ENCODE measurements at places on chromosomes 5 and 9.
A peak's percentile ranks its signal among the peaks of the same experiment; 100 is the strongest.

GRCh38 chr9:125644819-125645507 lies 62.0 kb downstream of the MAPKAP1 start:
- no peak for DNase-seq

- no peak for DNase-seq
Observed at GRCh38 chr9:86943201-86944113, 3.8 kb downstream of the GAS1 start.

DNA sequence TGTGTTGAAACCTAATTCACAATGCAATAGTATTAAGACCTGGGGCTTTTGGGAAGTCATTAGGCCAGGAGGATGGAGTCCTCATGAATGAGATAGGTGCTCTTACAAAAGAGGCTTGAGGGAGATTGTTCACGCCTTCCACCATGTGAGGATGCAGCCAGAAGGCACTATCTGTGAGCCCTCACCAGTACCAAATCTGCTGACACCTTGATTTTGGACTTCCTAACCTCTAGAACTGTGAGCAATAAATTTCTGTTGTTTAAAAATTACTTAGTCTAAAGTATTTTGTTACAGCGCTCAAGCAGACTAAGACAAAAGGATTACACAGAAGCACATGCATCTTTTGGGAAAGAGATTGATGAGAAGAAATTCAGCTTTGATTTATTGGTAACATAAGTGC lies 232.9 kb upstream of the NR4A3 start:
- DNase-seq = no peak

GRCh38 chr5:178420354-178420781 lies 169.8 kb downstream of the COL23A1 start:
- DNase-seq = no peak

- DNase-seq = no peak
Observed at GRCh38 chr5:149130121-149130914, 11.0 kb upstream of the ABLIM3 start.

GRCh38 chr5:178288401-178289368 lies 56.1 kb upstream of the PHYKPL start:
- DNase-seq = no peak

- DNase-seq = no peak
Observed at GRCh38 chr9:77772646-77773045, 124.5 kb upstream of the GNA14 start.

DNA sequence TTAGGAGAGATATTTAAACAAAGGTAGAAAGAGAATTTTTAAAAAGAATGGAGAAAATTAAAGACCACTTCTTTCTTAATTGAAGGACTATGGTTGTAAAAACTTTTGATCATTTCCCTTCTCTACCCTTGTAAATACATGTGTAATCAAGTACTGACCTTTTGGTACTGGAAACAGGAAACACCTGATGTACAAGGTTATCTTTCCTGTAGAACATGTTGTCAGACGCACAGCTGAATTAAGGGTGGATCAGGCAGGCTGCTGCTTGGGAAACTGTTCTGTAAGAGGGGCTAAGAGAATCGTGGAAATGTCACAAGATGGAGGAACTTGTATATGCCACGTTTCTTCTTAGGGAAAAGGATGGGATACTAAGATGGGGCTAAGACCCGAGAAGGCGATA lies 341.6 kb downstream of the ZNF608 start:
- no peak for DNase-seq

DNA sequence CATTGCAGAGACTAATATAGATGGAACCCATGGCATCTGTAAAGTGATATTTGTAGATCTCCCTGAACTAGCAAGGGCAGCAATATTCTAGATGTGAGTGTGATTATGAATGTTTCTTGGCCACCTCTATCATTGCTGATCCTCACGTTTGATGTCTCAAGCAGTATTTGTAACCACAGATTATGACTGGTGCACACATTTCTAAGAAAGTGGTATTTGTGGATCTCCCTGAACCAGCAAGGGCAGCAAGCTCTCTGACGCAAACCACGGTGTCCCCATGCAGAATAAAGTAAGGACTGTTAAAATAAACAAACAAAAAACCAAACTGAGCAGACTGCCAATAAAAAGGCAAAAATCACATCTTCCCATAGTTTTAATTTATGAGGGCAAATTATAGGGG lies 301.3 kb downstream of the CSNK1G3 start:
- DNase-seq = no peak

DNA sequence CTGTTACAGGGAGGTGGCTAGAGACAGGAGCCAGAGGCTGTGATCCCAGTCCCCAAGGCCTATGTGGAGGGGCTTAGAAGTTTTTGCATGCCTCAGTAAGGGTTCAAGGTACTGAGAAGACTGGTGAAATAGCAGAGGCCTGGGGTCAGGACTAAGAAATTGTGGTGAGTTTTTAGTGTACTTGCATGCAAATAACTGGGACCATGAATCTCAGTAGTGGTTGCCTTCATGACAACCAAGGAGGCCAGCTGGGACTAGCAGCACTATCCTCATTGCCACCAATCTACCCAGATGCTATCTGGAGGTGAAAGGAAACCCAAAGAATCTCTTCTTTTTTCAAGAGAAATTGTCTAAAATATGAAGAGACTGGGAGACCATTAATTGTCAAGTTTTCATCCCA lies 395.1 kb downstream of the CETN3 start:
- DNase-seq = no peak

- DNase-seq = peak; percentile 26
Observed at GRCh38 chr5:93621327-93621798, 38.3 kb downstream of the NR2F1 start.

DNA sequence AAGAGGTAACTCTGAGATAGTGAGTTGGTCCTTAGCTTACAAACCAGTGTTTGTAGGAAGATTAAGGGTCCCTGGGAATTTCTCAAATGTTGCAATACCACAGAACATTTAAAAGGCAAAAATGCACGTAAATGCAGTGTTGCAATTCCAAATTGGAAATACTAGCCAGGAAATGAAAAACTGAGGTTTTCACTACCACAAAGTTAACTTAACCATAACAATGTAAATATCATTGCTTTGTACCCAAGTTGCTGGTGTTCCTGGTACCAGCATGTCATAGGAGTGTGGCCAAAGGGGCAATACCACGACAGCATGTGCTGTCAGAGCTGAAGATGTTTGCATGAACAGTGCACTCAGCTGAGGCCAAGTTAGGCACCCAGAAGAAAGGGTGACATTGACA lies 382.9 kb downstream of the GLIS3 start:
- DNase-seq = no peak

- DNase-seq = no peak
Observed at GRCh38 chr5:32753765-32754164, 42.6 kb downstream of the NPR3 start.

DNA sequence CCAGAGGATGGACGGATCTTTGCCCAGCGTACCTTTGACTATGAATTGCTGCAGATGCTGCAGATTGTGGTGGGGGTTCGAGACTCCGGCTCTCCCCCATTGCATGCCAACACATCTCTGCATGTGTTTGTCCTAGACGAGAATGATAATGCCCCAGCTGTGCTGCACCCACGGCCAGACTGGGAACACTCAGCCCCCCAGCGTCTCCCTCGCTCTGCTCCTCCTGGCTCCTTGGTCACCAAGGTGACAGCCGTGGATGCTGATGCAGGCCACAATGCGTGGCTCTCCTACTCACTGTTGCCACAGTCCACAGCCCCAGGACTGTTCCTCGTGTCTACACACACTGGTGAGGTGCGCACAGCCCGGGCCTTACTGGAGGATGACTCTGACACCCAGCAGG lies 1.9 kb downstream of the PCDHGC5 start:
- no peak for DNase-seq

DNA sequence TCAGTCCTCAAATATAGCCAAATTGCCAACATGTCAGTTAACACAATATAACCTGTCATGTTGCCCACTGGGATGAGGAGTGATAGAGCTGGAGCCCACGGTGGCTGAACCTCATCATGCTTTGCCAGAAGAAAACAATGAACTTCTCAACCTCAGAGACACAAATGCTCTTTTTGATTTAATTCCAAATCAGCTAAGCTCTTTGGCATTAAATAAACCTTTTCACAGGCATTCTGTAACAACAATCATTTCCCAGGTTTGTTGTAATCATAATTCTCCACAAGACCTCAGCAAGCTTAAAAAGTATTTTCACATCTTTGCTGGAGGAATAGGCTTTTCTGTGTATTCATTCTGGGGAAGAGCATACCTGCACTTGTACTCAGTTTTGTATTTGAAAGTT lies 830.9 kb downstream of the MAT2B start:
- DNase-seq = no peak

DNA sequence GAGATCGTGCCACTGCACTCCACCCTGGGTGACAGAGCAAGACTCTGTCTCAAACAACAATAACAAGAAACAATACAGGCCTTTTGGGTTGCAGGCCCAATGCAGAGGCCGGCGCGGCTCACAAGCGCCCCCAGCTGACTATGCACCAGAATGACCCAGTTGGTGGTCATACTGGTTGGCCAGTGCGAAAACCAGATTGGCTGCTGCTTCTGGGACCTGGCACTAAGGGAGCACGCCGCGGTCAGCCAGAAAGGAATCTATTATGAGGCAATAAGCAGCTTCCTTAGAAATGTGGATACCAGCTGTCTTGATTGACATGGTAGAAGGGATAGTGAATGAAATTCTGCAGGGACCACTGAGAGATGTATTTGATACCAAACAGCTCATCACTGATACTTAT lies 35.0 kb downstream of the RANBP17 start:
- no peak for DNase-seq

DNA sequence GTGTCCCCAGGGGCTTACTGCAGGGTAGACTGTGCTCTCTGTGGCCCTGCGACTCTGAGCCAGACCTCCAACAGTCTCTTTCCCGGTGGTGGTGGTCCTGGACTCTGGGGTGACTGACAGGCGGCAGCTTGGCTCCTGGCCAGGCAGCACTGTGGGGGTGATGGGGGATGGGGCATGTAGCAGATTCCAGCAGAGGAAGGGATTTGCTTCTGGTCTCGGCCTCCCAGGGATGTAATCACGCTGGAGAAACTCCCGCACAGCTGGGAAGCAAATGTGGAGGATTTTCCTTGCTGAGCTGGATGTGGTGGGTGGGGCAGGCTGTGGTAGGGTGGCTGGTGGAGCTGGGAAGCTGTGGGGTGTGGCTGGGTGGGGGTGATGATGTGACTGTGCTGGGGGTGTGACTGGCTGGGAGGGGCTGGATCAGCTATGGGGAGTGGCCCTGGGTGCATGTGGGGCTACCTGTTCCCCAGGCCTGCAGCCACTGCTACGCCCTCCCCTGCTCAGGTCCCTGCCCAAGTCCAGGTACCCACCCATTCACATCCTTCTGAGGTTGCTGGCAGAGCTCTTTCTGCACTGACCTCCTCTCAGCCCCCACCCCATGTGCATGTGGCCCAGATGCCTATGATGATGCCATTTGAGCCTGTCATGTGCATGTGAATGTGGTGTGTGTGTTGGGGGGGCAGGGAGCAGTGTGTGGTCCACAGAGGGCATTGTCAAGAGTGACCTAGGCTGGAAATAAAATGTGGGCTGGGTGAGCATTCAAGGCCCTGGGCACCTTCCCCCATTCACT lies 3.8 kb downstream of the NDST1 start:
- DNase-seq = no peak

DNA sequence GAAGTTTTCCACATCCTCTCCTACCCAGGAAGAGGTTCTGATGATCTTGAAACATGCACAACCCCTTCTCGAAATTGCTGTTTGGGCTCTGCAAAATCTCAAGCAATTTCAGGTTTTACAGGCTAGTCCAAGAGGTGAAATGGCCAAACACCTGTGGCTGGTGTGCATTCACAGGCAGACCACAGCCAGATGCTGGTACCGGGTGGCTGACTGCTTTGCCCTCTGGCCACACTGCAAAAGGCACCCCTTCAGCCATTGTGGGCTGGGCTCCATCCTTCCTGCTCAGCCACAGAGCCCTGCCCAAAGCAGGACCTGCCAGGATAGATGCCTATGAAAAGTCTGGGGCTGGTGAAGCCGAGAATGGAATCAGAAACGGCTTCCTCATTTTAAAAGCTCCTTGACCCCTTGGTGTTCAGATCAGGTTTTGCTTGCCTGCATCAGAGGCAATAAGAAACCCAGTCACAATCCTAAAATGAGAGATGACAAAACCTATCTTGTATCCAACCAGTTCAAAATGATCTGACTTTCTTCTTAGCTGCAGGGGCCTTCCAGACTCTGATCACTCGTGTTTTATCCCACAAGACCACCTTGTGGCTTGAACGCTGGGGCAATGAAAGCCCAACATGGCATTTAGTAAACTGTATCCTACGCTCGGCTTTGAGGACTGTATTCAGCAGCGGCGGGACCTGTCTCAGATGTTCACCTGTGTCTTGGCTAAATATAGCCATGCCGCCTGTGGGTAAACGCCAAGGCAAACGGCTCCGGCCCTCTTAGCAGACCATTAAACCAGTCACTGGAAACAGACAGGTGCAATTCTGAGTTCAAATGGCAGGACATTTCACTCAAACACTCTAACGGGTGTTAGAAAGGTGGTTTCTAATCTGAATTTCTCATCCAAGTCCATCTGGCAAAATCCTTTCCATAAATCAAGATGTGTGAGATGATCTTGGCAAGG lies 49.6 kb downstream of the EPB41L4B start:
- no peak for DNase-seq

- no peak for DNase-seq
Observed at GRCh38 chr9:73577848-73578247, 426.2 kb downstream of the ANXA1 start.

GRCh38 chr5:6525910-6526309 lies 77.3 kb downstream of the UBE2QL1 start:
- DNase-seq = no peak

- DNase-seq = no peak
Observed at GRCh38 chr5:137688210-137688840, 47.6 kb downstream of the KLHL3 start.

- no peak for DNase-seq
Observed at GRCh38 chr5:20286512-20286911, 298.5 kb upstream of the CDH18 start.

DNA sequence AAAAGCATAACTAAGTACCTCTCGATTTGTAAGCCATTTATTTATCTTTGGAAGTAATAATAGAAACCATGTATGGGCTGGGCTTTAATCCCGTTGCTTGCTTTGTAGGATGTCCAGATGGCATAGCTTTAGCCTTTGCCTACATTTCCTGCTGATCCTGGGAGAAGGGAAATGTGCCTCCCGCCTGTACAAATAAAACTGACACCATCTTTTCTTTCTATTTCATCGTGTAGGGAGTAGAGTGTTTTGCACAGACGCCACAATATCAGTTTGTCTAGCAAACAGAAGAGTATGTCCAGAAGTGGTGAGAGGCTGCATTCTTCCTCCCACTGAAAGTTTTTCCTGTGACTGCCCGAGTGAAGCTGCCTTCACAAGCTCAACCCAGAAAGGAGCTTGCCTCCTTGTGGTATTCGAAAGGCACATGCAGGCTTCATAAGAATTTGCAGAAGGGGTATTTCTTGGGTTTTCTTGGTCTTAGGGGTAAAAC lies 24.7 kb upstream of the TJP2 start:
- peak; percentile 45 for DNase-seq

DNA sequence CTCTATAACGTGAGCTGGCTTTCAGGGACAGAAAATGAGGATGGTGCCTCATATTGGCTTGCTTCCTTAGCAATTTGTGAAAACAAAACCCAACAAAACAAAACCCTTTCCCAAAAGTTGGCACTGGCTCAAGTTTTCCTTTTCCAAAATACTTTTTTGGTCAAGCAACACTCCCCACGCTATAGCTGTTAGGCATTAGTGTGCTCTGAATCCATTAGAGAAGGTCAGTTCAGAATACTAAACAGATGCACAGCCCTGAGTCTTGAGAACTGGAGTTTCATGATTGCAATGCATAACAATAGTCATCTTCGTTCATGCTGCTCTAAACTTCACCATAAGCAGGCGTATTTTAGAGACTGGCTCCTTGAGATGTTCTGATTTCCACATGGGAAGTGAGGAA lies 172.0 kb upstream of the KLF9 start:
- no peak for DNase-seq
